Upper lobe of left lung (tissue), 6 donors: ENCODE measurements at places on chromosomes 2 and 18.

- DNase-seq, result no peak
These were observed 462.7 kb downstream of the TGIF1 start for GRCh38 chr18:3912705-3913104.

DNA sequence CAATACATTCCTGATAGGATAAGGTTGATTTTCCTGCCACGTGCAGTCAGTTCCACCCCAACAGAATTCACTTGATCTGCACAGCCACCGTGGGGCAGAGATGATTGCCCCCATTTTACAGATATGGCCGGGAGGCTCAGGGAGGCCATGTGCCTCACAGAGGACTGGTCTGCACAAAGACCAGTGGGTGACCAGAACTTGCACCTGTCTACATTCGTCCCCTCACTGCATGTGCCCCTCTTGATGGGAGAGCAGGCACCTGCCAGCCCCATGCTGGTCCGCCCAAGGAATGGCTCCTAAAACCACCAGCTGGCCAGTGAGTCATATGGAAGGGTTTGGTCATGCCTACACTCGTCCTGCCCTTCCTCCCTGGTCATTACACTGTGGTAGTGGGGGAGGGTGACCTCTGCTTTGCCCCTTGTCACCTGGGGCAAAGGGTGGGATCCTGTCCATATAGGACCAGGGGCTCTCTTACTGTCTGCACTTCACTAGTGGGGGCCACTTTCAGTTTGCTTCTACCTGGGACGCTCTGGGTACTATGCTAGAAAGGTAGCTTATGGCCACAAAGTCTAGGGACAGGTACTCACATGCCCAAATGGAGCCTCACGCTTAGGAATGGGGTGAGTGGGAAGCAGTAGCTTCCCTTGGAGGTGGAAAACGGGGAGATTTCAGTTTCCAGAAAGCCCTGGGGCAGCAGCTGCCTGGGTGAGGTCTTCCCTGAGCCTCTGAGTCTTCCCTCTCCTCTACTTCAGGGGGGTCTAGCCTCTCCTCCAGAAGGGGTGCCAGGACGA lies 14.7 kb downstream of the RRM2 start:
- DNase-seq, result no peak

- DNase-seq, result no peak
These were observed 90.1 kb upstream of the TGFA start for GRCh38 chr2:70643715-70644114.

GRCh38 chr2:69628325-69629021 lies 15.1 kb downstream of the AAK1 start:
- no peak for DNase-seq

GRCh38 chr2:160920791-160921303 lies 239.4 kb upstream of the TANK start:
- no peak for DNase-seq

- DNase-seq, result no peak
These were observed 55.6 kb upstream of the STAT1 start for GRCh38 chr2:191069606-191070005.

GRCh38 chr2:197339016-197339415 lies 28.4 kb upstream of the ANKRD44 start:
- no peak for DNase-seq

GRCh38 chr2:124065636-124066035 lies 40.5 kb downstream of the CNTNAP5 start:
- DNase-seq, result no peak

- no peak for DNase-seq
These were observed 208.4 kb downstream of the ANAPC1 start for GRCh38 chr2:111675419-111676194.

GRCh38 chr18:68873003-68873402 lies 75.1 kb downstream of the CCDC102B start:
- DNase-seq, result no peak

DNA sequence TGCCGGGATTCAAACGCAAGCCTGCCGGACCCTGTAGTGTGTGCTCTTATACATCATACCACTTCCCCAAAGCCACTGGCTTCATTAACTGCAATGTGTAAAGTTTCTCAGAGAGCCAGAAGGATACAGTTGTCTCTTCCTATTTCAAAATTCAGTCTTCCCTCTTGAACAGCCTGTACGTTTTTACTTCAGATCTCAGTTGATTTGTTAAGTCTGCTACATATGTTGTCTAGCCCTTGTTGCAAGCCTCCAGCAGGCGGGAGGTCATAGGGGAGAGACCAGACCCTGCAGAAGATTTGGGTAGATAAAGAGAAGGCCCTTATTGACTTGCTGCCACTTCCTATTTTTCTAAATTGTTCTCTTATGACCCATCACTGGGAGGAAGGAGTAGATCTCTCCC lies 56.2 kb downstream of the ARHGEF33 start:
- no peak for DNase-seq

- no peak for DNase-seq
These were observed 92.0 kb downstream of the GAREM1 start for GRCh38 chr18:32378705-32379104.

- DNase-seq, result no peak
These were observed 58.2 kb upstream of the PKDCC start for GRCh38 chr2:41989501-41990180.

GRCh38 chr18:452816-453215 lies 47.7 kb downstream of the COLEC12 start:
- DNase-seq, result no peak

GRCh38 chr2:18444806-18445205 lies 115.6 kb downstream of the RDH14 start:
- DNase-seq, result no peak

GRCh38 chr2:145812165-145812554 lies 1292.2 kb upstream of the ZEB2 start:
- no peak for DNase-seq
